Eye (tissue), 1 donor: ENCODE measurements at places on chromosomes 4 and X.

DNA sequence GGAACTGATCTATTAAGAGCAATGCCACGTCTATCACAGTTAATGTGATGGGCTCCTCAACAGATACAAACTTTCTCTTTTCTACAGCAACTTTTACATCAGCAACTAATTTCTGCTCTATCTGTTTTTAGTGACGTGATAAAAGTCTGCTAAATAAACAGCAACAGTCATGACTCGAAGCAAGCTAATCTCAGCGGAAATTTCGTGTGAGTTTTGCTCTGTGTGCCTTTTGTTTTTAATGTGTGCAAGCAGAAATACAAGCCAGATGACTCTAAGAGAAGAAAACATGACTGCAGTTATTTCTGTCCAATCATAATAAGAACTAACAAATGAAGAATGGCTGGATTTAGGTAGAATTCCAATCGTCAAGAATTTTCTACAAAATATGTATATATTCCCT is 214.3 kb downstream of the LDB2 start:
- DNase-seq, result peak; percentile 44

DNA sequence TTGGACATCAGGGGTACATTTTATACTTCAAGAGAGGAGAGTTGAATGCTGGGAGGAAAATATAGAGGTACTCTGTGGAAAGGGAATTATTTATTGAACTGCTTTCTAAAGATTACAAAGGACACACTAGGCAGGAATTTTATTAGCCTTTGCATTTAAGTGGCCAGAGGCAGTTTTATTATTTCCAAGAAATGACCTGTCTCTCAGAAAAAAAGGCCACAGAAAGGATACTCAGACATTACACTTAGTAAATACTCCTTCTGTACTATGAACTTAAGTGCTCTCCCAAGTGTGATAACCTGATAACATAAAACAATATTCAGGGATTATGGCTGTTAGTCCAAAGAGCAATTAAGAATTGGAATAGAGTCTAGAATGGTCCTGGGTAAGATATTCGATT is 7.5 kb downstream of the LRRC66 start:
- no peak for DNase-seq

DNA sequence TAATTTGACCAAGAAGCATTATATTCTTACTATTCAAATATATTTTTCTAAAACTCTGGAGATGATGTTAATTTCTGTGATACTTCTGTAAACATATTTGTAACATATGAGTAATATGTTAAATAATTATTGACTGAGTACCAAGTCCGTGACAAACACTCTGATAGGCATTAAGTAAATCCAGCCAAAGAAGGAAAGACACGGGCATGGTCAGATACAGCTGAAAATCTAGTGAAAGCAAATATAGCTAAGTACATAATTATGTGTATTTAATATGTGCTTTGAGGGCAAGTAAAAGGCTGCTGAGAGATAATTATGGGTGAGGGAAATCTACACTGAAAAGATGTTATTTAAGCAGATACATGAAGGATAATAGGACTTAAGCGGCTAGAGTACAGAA is 1263.6 kb upstream of the ADGRL3 start:
- DNase-seq, result no peak

- DNase-seq, result peak; percentile 67
These were observed 70.5 kb downstream of the HADH start for GRCh38 chr4:108060164-108060563.

- DNase-seq, result peak; percentile 1
These were observed 18.0 kb upstream of the PDHA2 start for GRCh38 chr4:95821867-95822266.

DNA sequence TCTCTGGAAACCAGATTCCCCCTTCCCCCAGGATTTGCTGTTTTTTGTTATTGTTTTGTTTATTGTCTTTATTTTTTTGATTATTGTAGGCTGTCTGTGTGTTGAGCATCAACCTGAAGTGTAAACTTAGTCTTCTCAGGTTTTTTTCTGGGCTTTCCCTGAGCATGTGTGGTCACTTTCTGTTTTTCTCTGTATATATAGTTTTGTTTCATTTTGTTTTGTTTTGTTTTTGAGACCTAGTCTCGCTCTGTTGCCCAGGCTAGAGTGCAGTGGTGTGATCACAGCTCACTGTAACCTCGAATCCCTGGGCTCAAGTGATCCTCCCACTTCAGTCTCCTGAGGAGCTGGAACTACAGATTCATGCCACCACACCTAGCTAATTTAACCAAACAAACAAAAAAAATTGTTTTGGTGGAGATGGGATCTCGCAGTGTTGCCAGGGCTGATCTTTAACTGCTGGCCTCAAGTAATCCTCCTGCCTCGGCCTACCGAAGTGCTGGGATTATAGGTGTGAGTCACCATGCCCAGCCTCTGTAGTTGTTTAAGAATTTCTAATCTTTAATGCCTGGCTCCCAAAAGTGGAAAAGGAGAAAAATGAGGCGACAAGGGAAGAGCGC is 9.1 kb downstream of the IL13RA1 start:
- DNase-seq, result no peak

- no peak for DNase-seq
These were observed 125.6 kb downstream of the PTTG2 start for GRCh38 chr4:38085751-38086150.

GRCh38 chr4:124105212-124105611 is 607.3 kb downstream of the ANKRD50 start:
- DNase-seq, result no peak

DNA sequence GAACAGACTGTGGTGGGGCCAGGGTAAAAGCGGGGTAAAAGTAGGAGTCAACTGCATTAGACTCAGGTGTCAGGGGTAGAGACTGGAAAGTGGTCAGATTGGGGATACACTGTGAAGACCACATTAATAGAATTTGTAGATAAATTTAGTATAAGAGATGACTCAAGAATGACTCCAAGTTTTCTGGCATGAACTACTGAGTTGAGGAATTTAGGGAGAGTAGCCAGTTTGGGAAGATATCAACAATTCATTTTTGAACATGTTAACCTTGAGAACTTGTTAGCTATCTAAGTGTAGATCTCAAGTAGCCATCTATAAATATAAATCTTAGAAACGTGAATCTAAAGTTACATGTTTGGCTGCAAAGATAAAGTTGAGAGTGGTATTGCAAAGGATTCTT is 206.9 kb upstream of the HCCS start:
- no peak for DNase-seq

- DNase-seq, result no peak
These were observed 600.5 kb upstream of the SLIT2 start for GRCh38 chr4:19650903-19651864.

- no peak for DNase-seq
These were observed 409.4 kb downstream of the UBE2NL start for GRCh38 chrX:144293229-144293628.

DNA sequence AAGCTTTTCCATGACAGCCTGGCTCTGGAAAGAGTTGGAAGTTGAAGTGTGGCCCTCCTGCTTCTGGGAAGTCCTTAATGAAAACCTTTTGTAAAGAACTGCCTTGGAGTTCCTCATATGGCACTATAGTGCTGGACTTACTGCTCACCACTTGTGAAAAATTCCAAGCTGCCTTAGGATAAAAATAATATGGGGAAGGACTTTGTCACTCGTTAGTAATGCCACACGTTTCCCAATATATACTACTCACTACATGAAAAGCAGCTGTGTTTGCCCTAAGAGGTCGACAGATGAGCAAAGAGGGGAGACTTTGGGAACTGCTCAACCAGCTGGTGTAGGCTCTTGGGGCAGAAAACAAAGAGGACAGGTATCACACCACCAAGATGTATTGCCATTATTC is 11.7 kb downstream of the OPHN1 start:
- DNase-seq, result no peak

GRCh38 chr4:147773261-147774184 is 41.6 kb downstream of the ARHGAP10 start:
- DNase-seq, result no peak

DNA sequence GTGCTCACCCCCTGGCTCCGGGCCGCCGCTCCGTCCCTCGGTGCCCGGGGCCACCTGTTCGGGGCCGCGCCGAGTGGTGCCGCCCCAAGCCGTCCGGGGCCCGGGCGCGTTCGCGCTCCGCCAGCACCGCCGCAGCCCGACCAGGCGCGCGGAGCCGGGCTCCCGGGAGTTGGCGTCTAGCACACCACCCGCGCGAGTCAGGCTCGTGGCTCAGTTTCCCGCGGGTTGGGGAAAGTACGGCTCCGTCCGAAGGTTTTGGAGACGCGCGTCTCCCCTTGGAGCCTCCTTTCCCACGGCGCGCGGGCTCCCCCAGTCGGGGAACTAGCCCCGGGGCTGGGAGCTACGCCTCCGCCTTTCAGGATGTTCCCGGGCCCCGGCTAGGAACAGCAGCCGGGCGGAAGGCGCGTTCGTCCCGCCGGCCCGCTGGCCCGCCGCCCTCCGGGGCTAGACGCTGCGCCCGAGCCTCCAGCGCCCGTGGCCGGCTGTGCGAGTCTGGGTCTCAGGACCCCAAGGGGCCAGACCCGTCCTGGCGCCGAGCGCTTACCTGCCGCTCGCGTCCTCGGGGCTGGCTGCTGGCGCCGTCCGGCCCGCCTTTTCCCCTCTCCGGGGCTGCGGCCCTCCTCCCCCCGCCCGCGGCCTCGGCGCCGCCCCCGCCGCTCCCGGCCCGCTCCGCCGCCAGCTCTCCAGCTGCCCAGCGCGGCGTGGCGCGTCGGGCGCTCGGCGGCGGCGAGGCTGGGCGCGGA is at the start of gene ADGRG2:
ADGRG2 (minus strand) TSS at position 571 of the 743 bp plus-strand sequence. CDS start 53,634 bp downstream, outside the sequence.
- peak; percentile 60 for DNase-seq

DNA sequence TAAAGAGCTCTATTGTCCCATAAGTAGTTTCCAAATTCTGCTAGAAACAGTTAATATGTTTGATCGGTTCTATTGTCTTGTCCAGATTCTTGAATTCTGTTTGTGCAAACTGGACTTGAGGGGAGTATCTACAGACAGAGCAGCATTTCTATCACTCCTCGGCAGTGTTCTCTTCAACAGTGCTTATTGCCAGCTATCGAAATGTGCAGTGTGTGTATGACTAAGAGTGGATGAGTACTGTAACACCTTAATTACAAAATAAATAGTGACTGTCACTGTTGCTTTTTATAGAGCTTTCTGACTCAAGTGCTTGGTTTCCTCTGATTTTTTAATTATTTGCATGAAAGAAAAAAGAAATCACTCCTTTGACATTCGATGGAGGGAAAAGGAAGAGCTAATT is 274.6 kb downstream of the RPA4 start:
- DNase-seq, result no peak

DNA sequence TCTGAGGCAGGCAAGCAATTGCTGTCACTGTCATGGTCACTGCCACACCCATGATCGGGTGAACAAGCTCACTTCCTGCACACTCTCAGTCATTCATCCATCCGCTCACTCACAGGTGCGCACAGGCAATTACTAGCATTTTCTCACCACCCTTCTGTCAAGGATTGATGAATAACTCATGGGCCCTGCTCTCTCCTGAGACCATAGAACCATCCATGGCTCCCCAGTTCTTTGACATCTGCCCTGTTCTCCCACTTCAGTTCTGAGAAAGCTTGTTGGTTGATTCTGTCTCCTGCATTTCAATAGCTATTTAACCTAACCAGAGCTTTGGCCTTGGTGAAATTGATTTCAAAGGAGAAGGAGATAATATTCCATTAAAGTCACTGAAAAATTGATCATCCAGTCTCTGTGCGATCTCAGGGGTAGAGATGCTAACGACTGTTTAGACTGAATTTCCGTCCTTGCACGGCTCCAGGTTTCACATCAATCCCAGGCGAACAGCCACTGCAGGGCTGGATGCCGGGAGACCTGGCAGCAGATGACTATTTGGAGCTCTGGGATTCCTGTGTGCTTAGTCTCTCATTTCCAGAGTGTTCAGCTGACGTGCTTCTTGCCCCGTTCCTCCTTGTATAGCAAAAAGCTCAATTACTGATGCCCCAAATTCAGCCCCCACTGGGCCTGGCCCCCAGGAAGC is 36.9 kb upstream of the ADRA2C start:
- no peak for DNase-seq
